ENCODE measurements at places on chromosomes 11 and 22.

GRCh38 chr11:57485217-57485990 is 25.1 kb downstream of the RTN4RL2 start:
- no peak for DNase-seq

DNA sequence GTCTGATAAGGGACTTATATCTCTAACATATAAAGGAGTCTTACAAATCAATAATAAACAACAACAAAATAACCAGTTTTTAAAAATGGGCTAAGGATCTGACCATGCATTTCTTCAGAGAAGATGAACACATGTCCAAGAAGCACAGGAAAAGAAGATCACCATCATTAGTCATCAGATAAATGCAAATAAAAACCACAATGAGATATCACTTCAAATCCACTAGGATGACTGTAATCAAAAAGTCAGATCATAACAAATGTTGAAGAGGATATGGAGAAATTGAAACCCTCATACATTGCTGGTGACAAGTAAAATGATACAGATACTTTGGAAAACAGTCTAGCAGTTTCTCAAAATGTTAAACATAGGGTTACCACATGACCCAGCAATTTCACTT is 61.2 kb upstream of the MYOD1 start:
- DNase-seq: no peak

DNA sequence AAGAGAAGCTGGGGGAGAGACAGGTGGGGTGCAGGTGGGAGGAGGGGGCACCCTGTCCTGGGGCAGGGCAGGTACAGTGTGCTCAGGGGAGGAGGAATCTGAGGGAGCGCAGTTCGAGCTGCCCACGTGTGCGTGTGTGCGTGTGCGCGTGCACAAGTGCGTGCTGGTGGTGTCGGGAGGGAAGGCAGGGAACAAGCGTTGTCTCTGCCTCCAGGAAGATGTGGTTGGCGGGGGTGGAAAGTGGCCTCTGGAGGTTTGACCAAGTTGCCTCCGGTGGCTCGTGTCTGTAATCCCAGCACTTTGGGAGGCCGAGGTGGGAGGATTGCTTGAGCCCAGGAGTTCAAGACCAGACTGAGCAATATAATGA is 49.9 kb upstream of the THY1 start:
- DNase-seq: no peak

GRCh38 chr22:33051960-33052839 is 6.0 kb downstream of the SYN3 start:
- no peak for DNase-seq

DNA sequence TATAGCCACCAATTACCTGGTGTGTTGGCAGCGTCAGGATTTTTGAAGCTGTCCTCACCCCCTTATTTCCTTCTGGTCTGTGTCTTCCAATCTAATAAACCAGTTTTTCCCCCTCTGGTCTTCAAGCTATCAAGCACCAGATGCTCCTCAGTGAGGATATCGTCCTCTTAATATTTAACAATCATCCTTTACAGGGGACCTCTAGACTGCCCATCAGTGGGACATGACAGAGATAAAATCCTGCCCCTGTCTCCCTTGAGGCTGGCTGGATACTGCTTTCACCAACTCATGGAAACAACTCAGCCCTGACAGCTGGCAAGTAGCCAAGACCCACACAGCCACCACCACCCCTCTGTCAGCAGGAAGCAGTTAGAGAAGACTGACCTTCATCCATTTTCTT is 421.0 kb upstream of the API5 start:
- no peak for DNase-seq

GRCh38 chr22:41132550-41132949 is 40.2 kb downstream of the EP300 start:
- DNase-seq: no peak

- no peak for DNase-seq
Observed at GRCh38 chr11:10592331-10592730, 23.9 kb upstream of the LYVE1 start.

GRCh38 chr11:123407130-123407995 is 22.7 kb upstream of the GRAMD1B start:
- peak; percentile 61 for DNase-seq

DNA sequence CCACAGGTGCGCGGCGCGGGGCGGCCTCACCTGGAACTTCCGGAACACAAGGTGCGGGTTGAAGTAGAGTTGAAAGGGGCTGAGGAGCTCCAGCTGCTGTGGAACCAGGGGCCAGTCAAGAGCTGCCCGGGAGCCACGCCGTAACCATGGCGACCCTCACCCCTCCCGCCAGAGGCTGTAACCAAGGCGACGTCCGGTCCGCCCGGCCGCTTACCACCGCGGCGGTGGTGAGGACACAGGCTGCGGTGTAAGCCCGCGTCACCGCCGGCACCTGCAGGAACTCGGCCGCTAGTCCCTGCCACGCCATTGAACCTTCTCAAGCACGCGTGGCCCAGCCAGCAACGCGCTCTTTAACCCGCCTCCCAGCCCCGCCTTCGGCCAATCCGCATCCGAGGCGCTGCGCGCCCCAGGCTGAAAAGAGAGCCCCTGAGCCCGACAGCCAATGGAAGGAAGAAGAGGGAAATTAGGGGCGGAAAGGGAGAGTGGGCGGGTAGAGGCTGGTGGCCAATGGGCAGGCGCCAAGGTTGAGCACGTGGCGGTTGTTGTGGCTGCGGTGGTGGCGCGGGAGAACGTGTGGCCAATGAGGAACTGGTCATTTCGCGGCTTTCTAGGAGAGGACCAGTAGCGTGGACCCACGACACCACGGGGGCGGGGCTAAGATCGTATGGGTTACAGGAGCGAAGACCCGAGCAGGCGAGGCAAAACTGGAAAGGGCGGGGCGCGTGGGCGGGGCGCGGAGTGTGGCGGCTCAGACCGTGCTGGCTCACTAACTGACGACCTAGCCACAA is at the start of gene DERL3:
Gene DERL3 (minus strand): TSS at position 326 of the 788 bp plus-strand sequence. CDS start 19 bp downstream, at position 307.
- peak; percentile 98 for DNase-seq

DNA sequence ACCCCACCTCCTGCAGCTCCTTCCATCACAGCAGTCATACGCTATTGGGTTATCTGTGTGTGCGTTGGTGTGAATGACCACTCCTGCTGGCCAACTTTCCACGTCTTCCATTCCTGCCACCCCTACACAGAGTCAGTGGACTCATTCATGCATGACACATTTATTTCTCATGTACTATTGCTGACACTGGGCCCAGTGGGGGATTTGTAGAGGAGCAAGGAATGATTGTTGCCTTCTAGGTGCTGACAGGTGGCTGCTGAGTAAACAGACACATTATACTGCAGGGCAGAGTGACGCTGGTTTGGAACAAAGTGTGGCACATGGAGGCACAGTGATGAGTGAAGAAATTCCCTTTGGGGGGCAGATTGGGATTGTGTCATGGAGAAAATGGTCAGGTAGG is 113.9 kb downstream of the CCDC81 start:
- DNase-seq: no peak

- DNase-seq: no peak
Observed at GRCh38 chr22:49453771-49454170, 373.9 kb downstream of the BRD1 start.

DNA sequence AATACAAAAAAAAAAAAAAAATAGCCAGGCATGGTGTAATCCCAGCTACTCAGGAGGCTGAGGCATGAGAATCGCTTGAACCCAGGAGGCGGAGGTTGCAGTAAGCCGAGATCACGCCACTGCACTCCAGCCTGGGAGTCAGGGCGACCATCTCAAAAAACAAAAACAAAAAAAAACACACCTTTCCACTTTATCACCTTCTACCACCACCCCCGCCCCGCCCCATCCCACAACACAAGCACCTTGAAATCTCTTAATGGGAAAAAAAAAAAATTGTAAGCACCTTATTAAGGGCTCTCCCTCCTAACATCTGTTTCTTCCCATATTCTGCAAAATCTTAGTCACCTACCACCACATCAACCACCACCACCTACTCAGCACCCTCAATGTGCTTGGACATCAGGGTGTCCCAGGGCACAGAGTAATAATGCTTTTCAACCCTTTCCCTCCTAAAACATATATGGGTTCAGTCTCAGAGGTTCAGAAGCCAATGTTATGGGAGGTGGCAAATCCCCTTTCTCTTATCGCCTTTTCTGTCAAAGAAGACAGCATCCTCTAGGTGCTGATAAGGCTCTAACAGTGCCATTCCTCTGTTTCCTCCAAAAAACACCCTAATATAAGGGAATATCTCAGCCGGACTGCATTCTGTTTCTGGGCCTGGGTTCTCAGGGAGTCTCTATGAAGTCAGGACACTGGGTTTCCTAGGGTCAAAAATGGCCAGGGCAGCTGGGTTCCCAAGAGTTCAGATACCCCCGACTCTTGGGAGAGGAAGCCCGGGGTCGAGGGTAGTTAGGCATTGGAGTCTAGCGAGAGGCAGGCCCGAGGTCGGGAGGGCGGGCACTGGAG is 718 bp downstream of the INTS5 start:
- no peak for DNase-seq
